ENCODE measurements at places on chromosomes 7 and 10.

DNA sequence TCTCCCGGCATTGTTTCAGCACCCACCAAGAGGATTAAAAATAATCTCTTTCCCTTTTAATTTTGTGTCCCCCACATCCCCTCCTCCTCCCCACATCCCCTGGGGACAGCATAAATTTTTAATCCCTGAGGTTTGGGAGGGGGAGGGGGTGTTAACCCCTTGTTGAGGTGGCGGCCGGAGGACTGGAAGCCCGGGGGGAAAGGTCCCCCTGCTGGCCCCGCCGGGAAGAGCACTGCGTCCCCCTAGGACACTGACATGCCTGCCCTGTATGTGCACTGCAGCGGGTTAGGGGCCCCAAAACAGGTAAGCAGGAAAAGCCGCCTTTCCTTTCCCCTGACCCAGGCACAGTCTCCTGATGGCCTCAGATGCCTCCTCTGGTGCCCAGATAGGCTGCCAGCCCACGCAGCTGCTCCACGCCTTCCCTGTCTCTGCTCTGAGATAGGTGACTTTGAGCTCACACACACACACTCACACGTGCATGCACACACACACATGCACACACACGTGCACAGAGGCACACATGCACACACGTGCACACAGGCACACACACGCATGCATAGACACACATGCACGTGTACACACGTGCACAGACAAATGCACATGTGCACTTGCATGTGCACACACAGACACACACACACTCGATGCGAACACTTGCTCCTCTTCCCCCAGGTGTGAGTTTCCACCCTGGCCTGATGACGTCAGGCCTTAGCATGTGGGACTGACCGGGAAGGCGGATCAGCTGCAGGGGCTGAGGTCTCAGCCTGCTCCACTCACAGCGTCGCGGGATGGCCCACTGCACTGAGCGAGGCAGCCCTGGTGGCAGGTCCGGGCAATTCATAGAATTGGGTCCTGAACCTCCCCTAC is 12.3 kb downstream of the CNPY1 start:
- no peak for DNase-seq

DNA sequence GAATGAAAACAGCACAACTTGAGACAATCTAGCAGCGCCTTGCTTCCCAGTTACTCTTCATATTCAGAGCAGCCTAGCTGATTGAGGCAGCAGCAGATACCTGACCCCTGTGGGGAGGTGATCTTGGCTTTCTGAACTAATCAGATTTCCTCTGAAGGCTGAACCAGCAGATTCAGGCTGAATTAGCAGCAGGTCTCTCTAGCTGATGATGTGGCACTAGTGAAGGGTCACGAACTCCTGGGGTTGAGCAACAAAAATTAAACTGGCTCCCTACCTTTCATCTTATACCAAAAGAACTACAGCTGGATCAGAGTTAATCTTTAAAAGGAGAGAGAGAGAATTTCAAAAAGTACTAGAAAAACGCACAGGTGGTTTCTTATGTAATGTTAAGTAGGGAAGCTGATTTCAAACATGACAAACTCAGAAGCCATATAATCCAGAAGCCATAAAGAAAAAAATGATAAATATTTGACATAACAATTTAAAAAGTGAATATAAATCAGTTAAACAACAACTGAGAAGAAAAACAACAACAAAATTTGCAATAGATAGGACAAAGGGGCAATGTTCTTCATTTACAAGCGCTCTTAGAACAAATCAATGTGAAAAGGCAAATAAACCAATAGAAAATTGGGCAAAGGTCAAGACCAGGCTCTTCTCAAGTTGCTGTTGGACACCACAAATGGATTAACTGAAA is 13.5 kb downstream of the SLC25A13 start:
- no peak for DNase-seq

- DNase-seq, result no peak
These were observed 118.4 kb upstream of the TCERG1L start for GRCh38 chr10:131429942-131430341.

DNA sequence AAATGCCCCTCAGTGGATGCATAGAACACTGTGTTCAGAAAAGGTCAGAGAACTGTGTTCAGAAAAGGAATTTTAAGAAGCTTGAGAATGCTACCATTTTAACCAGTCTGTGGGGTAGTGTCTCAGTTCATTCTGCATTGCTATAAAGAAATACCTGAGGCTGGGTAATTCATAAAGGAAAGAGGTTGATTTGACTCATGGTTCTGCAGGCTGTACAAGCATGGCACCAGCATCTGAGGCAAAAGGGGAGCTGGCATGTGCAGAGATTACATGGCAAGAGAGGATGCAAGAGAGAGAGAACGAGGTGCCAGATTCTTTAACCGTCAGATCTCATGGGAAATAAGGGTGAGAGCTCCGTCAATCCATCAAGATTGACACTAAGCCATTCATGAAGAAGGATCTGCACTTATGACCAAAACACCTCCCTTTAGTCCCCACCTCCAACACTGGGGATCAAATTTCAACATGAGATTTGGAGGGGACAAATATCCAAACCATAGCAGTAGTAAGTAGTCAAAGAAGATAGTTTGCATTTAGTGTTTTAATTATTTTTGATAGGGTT is 119.8 kb downstream of the FAM107B start:
- DNase-seq, result no peak

GRCh38 chr10:71973777-71974488 is 9.7 kb downstream of the CHST3 start:
- no peak for DNase-seq

DNA sequence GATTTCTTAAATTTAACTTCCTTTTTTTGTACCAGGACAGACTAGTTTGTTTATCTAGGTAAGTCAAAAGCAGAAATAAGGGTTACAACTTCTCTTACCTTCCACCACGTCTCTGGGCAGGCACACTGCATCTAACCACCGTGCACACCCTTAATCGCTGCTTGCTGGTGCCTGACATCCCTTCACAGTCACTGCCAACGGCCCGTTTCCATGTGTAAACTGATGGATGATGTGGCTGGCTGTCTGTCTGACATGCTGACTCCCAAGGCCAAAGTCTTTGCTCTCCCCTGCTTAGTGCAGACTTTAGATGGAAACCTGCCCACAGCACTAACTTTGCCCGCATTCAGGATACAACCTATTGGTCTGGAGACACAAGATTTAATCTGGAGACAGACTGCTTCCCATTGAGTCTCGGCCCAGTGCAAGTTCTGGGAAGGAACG is 1.1 kb downstream of the TMEM273 start:
- DNase-seq, result no peak

DNA sequence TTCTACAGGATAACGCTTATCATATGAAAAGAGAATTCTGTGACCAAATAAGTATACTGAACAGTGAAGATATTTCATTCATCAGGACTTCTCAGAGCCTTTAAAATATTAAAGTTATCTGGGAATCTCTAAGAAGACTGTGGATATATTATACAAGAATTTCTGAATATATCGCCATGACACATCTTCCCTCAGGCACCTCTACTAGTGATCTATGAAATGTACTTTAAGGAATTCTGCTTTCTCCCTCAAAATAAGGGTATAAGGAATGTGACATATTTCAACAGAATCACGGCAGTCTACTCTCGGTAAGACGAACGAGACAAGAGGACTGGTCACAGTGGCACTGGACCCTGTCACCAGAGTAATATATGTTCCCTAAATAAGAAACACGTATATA is 504.2 kb upstream of the PHF14 start:
- no peak for DNase-seq

GRCh38 chr10:129278686-129279085 is 188.4 kb upstream of the MGMT start:
- DNase-seq, result no peak

DNA sequence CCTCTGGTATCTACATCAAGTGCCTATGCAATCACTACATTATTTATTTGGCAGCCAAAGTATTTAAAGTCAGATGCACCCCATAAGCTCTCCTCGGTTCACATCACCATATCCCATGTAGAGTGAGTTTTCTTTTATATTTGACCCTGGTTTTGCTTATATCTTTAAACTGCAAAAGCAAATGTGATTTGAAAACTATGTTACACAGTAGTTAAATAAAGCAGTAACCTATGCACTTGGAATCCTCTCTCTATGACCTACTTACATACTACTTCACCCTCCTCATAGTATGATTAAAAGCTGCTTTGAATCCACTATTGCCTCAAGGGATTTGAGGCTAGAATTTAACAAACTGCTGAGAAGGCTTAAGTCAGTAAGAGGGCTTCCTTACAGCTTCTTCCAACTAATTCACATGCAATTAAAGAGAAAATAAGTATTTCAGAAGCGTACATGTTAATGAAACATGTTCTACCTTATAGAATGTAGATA is 2.2 kb upstream of the CELF2 start:
- no peak for DNase-seq

DNA sequence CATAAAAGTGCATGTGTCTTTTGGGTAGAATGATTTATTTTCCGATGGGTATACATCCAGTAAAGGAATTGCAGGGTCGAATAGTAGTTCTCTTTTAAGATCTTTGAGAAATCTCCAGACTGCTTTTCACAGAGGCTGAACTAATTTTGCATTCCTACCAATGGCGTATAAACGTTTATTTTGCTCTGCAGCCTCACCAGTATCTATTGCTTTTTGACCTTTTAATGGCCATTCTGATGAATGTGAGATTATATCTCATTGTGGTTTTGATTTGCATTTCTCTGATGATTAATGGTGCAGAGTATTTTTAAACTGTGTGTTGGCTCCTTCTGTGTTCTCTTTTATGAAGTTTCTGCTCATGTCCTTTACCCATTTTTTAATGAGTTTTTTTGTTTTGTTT is 1020.1 kb downstream of the NXPH1 start:
- no peak for DNase-seq

- DNase-seq, result no peak
These were observed 10.0 kb upstream of the SPOCK2 start for GRCh38 chr10:72098301-72098835.

GRCh38 chr7:104973227-104973626 is 40.8 kb upstream of the KMT2E start:
- DNase-seq, result no peak

- DNase-seq, result no peak
These were observed 25.0 kb downstream of the LHPP start for GRCh38 chr10:124486635-124487034.
